ENCODE measurements at places on chromosomes 7 and 10. TPM values are rescaled to one million over a fixed set of nuclear protein-coding genes. Genes with fewer than 3 reads are reported as not detected.

DNA sequence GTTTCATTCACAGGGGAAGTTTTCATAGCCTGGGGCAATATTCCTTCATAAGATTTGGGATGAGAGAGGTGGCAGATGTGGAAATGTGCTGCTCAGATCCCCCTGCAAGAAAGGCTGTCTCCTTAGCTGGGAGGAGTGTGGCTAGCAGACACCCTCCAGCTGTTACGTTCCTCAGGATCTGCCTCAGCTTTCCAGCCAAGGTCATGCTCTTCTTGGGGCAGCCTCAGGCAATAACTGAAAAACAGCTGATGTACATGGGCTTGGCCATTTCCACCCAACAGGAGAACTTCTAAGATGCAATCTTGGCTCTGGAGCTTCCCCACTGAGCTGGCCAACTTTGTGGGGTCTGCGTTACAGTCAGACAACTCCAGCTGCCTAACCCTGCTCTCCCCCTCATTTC, 51.3 kb upstream of the SEPTIN7 start:
- DNase-seq, result no peak

DNA sequence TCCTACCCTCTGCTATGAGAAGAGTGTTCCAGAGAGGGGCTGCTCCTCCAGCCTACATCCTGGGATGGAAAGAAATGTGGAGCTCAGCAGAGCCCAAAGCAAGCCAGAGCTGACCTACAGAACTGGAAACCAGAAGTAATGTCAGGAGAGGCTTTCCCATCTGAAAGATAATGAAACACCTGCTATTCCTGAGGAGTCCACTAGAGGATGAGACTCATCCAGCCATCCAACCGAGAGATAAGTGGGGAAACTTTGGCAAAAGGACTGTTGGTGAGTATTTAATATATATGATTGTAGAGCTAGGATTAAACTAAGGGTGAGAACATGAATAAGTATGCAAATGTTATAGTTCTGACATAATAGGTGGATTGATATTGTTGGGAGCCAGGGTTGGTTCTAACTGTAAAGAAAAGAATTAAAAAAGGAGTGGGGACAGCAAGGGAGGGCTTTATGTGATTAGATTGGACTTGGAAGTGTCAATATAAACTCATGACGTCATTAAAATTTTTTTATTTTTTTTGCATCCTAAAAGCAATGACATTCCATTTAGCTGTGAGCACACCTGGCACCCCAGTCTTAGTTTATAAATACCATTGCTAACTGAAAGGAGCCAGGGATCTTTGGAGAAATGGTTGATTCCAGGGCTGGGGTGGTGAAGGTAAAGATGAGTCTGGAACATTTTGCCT, 312.8 kb upstream of the NFE2L3 start:
- DNase-seq, result no peak

DNA sequence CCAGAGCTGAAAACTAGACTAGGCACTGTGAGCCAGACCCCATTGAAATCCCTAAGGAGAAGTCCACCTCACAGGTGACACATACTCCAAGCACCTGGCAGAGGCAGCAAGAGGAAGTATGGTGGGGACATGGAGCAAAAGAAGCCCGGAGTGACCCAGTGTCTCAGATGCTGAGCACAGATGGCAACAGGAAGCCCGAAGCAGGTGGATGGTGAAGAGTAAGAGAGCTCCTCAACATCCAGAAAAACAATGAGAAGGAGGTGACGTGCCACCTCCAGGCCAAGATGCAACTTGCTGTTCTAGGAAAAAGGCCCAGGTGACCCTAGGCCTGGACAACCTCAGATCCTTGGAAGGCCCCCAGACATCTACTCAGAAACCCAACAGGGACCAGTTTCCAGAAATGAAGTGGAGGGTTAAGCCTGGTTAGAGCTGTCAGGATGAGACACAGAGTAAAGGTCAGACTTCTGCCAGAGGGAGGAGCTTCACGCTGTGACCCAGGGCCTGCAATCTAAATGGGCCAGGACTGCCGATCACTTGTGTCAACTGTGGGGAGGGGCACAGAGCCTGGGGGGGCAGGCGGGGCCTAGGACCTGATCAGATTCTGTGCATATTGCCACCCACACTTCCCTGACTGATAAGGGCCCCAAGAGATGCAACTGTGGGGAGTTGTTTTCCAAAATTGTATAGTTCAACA, 2.4 kb upstream of the COBL start:
- no peak for DNase-seq

GRCh38 chr10:31930023-31930751, 1.6 kb upstream of the ARHGAP12 start:
- DNase-seq, result no peak

DNA sequence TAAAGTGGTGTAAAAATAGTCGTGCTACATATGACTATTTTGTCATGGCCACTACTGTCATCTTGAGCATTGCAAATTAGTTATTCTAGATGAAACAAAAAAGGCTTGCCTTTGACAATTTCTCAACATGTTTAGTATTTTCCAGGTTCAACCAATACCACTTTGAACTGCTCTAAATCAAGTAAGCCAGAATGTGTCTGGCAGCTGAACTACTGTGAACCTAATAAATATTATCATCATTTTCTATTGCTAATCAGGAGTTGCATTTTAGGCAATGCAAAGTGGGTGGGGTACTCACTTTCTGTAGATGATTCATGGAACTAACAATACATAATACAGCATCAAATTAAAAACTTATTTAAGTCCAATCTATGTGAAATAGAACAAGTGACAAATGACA, 877.2 kb downstream of the CNTNAP2 start:
- no peak for DNase-seq

- DNase-seq, result no peak
These were observed 1292.0 kb downstream of the XPNPEP1 start for GRCh38 chr10:108631332-108631731.

DNA sequence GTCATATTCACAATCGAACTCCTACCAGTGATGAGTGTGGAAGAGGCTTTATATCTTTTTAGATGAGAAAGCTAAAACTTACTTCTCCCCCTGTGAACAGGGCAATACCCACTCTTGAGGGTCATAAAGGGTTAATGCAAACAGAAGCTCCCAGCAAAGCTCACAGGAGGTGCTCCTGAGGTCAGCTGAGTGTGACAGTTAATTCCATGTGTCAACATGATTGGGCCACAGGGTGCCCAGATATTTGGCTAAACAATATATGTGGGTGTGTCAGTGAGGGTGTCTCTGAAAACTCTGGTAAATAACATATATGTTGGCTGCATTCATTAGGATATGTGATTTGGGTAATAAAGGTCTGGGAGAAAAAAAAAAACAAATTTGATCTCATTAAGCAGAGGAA, 86.0 kb downstream of the HIP1 start:
- no peak for DNase-seq

DNA sequence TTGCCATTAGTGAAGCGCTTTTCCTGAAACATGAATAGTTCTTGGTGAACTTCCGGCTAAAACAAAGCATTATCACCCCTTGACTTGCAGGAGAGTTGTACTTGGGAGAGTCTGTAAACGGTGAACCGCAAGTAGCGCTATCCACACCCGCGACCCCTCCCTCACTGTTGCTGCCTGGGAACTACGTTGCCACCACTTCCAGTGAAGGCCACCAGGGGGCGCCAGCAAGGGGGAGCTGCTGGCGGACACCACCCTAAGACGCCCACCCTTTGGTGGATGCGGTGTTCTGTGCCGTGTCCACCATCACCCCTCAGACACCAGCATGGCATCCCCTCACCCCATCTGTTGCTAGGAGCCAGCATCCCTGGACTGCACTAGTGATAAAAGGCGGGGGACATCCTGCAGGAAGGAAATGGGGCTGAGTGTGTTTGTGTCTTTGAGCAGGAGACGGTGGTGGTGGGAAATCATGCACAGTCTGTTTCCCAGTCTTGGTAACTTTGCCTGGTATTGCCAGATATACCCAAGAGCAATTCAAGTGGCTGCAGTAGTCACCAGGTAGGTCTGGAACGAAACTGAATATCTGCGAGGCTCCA, 298.2 kb downstream of the FRMD4A start:
- no peak for DNase-seq

- no peak for DNase-seq
These were observed 200.7 kb upstream of the ZMIZ1 start for GRCh38 chr10:78868048-78868447.

- no peak for DNase-seq
These were observed 1.9 kb downstream of the AUTS2 start for GRCh38 chr7:69599955-69600709.

DNA sequence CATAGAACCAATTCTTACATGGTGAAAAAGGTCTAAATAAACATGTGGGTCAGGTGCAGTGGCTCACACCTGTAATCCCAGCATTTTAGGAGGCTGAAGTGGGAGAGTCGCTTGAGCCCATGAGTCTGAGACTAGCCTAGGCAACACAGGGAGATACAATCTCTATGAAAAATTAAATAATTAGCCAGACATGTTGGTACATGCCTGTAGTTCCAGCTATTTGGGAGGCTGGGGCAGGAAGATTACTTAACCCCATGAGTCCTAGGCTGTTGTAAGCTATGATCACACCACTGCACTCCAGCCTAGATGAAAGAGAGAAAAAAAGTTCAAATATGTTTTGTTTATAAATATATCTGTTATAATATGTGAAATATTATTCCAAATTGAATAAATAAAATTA, 643.6 kb downstream of the IPMK start:
- no peak for DNase-seq

- no peak for DNase-seq
These were observed 3.5 kb downstream of the INPP5A start for GRCh38 chr10:132541129-132541528.

GRCh38 chr10:116974456-116975005, 30.5 kb downstream of the SHTN1 start:
- DNase-seq, result no peak

- DNase-seq, result peak; percentile 67
These were observed 127.2 kb downstream of the CELF2 start for GRCh38 chr10:11144626-11145494.

DNA sequence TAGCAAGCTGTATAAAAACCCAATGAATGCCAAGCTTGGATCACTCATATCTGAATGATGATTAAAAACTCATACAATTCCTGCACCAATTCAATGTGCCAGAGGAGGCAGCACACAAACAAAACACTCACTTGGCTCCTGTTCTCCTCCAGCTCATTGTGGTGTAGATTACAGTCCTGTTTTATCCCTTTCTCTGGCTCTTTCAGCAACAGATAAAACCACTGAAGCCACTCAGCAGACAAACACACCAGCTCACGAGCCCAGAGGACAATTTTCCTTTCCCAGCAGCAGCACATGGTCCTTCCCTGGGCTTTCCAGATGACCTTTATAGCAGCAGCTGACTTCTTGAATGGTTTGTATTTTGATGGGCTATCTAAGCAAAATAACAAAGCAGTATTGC, 107.3 kb upstream of the STARD3NL start:
- DNase-seq, result no peak

GRCh38 chr7:117741962-117742361, 131.3 kb downstream of the CTTNBP2 start:
- no peak for DNase-seq

DNA sequence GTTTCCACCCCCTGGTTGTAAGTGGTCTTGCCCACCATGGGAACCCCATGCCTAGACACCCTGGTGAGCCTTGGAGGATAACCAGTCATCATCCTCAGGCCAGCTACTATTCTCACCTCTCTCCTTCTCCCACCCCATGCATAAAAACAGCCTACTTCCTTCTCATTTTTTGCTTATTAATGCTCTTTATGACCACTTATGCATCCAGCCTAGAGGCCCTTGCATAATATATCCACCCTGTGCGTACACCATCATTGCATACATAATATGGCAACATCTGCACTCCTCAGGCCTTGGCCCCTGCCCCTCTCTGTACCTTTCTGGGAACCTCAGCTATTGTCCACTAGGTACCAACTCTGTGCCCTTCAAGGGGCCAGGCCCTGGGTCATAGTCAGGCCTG, 91.0 kb downstream of the CDH23 start:
- no peak for DNase-seq

DNA sequence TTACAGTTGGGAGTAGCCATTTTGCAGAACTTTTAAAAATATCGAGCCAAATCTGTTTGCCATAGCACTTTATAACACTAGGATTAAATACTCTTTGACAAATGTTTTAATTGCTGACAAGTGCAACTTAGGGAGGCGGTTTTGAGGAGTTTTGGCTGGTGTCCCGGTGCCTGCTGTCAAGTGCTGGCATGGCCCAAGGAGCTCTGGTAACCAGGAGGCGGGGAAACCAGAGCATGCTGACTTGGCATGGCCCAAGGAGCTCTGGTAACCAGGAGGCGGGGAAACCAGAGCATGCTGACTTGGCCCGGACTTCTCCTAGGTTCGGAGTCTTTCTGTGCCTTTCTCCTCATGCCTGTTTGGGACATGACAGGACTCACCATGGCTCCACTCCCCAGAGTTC, 30.8 kb upstream of the ZNF32 start:
- DNase-seq, result peak; percentile 86

- DNase-seq, result no peak
These were observed 3.8 kb upstream of the ALDH18A1 start for GRCh38 chr10:95660283-95660682.

- no peak for DNase-seq
These were observed 405.7 kb downstream of the INHBA start for GRCh38 chr7:41297166-41297565.

- no peak for DNase-seq
These were observed 67.0 kb upstream of the ZNF804B start for GRCh38 chr7:88692493-88692892.

- DNase-seq, result no peak
These were observed 106.6 kb upstream of the KLF14 start for GRCh38 chr7:130840599-130840998.

DNA sequence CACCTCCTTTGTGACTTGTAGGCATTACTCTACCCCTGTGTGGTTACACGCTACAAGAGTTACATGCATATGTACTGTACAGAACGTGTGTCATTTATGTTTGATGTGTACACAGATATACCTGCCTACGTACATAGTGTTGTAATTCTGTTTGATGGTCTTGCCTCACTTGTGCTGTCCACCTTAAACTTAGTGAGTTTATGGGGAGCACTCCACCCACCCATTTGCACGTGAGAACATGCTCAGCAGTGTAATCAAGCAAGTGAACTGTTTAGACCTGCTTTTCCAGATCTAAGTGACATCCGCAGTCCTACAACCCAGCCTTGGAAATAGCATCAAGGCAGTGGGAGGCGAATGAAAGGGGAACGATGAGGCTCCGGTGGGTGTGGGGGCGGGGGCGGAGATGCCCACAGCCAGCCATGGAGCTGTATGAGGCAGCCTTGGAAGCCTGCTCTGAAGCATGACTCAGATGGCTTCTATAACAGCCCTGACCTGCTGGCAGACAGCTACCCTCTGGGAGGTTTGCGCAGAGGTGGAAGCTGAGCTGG, 52.1 kb downstream of the SUFU start:
- no peak for DNase-seq

Gene CLCN1
- not detected for total RNA-seq

Gene NKX6-2
- 16.9 TPM for total RNA-seq

Gene ANKRD61
- 0.20 TPM for total RNA-seq

Gene SLIT1
- total RNA-seq, result 37.1 TPM

Gene HYAL4
- not detected for total RNA-seq

Gene SAP25
- not detected for total RNA-seq

Gene AGFG2
- 10.6 TPM for total RNA-seq

Gene NKX1-2
- total RNA-seq, result 1.3 TPM

Gene TMEM196
- total RNA-seq, result 16.5 TPM

Gene CUZD1
- total RNA-seq, result 0.88 TPM

Gene CTBP2
- total RNA-seq, result 44.2 TPM

Gene NOLC1
- 36.1 TPM for total RNA-seq

Data from spinal cord (tissue), 10 donors.